ENCODE measurements at places on chromosomes 1 and 21. TPM values are rescaled to one million over a fixed set of nuclear protein-coding genes. Genes with fewer than 3 reads are reported as not detected.

CRYAA gene
- not detected for total RNA-seq

ASTN1 gene
- total RNA-seq = 0.09 TPM

CFHR5 gene
- total RNA-seq = not detected

SV2A gene
- total RNA-seq = 2.3 TPM

GRCh38 chr1:79662596-79662995 lies 656.1 kb upstream of the ADGRL4 start:
- DNase-seq = no peak
- no peaks in the 10 kb centered on the region for H3K27me3 ChIP-seq
- H3K36me3 ChIP-seq = no peaks in the 10 kb centered on the region
- no peak overlapping the region for H3K4me3 ChIP-seq
- no peak overlapping the region for H3K27ac ChIP-seq

NAV1 gene
- 28.8 TPM for total RNA-seq

ALPL gene
- total RNA-seq = 38.6 TPM

RAP1GAP gene
- 14.6 TPM for total RNA-seq

DNA sequence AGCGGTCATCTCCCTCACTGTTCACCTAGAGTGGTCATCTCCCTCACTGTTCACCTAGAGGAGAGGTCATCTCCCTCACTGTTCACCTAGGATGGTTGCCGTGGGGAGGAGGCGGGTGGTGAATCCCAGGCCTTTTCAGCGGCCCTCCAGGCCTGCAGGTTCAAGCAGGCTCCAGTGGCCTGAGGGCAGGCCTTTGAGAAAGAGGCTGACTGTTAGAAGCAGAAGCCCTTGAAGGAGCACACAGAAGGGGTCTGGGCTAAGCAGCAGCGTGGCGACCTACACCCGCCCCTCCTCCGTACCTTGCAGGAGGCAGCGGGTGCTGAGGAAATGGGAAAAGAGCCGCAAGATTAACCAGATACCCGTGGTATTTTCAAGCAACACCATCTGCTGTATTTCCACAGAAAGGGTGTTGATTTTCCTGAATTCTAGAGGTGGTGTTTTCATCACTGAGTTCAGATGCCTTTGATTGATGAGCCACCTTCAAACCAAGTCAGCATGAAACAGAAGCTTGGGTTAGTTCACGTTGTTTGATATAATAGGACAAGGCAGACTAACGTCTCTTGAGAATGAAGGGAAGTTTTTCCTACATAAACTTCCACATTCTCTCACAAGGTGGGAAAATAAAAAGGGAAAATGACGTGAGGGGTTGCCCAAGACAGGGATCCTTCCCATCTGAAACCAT lies 289.5 kb downstream of the KIF26B start:
- H3K36me3 ChIP-seq = no peaks in the 10 kb centered on the region
- no peaks in the 10 kb centered on the region for H3K4me1 ChIP-seq
- no peak overlapping the region for H3K27ac ChIP-seq
- no peaks in the 10 kb centered on the region for H3K27me3 ChIP-seq
- DNase-seq = no peak

NEGR1 gene
- 7.3 TPM for total RNA-seq

KIF21B gene
- 4.2 TPM for total RNA-seq

- H3K27me3 ChIP-seq = no peaks in the 10 kb centered on the region
- H3K27ac ChIP-seq = no peak overlapping the region
Observed at GRCh38 chr1:156523801-156524480, 23.4 kb upstream of the MEF2D start.

- peak overlapping the region; percentile 91 for H3K4me3 ChIP-seq
- no peak for DNase-seq
- H3K4me1 ChIP-seq = peaks cover 4% of the 10 kb centered on the region
- no peak overlapping the region for H3K27ac ChIP-seq
Observed at GRCh38 chr1:153680120-153680403, 1.6 kb downstream of the NPR1 start.

DNA sequence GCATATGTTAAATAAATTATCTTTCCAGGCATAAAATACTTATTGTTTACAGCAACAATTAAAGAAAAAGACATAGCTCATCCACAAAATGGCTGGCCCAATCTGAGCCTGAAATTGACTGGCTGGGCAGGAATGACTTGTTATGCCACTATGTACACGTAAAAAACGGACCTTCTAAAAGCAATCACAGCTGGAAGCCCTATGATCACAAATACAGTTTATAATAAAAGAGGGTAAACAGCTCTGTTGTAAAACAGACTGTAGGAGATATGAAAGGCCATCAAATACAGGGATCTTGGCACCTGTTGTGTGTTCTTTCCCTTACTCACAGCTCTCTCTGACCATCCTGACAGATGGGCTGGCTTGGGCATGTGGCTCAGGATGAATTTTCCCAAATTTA lies 70.5 kb upstream of the DMRTA2 start:
- DNase-seq = no peak
- H3K27me3 ChIP-seq = no peaks in the 10 kb centered on the region
- H3K36me3 ChIP-seq = peaks cover 2% of the 10 kb centered on the region
- no peak overlapping the region for H3K27ac ChIP-seq

GRCh38 chr1:4975856-4976255 lies 321.4 kb downstream of the AJAP1 start:
- H3K27ac ChIP-seq = no peak overlapping the region
- DNase-seq = no peak
- no peaks in the 10 kb centered on the region for H3K27me3 ChIP-seq
- no peak overlapping the region for H3K4me3 ChIP-seq
- no peaks in the 10 kb centered on the region for H3K36me3 ChIP-seq
- no peaks in the 10 kb centered on the region for H3K4me1 ChIP-seq

GRCh38 chr1:29090937-29091618 lies 32.6 kb downstream of the TMEM200B start:
- no peak overlapping the region for H3K4me3 ChIP-seq
- H3K27me3 ChIP-seq = no peaks in the 10 kb centered on the region
- H3K4me1 ChIP-seq = no peaks in the 10 kb centered on the region

TSEN15 gene
- 32.8 TPM for total RNA-seq

GRCh38 chr1:22509815-22510214 lies 53.5 kb upstream of the EPHA8 start:
- H3K4me3 ChIP-seq = no peak overlapping the region
- peaks cover 8% of the 10 kb centered on the region for H3K4me1 ChIP-seq
- H3K27ac ChIP-seq = no peak overlapping the region
- H3K36me3 ChIP-seq = peaks cover 52% of the 10 kb centered on the region
- no peak for DNase-seq

GRCh38 chr1:42214447-42214871 lies 49.9 kb upstream of the GUCA2A start:
- H3K27ac ChIP-seq = no peak overlapping the region
- no peak overlapping the region for H3K4me3 ChIP-seq
- no peaks in the 10 kb centered on the region for H3K27me3 ChIP-seq
- DNase-seq = no peak
- H3K36me3 ChIP-seq = no peaks in the 10 kb centered on the region
- no peaks in the 10 kb centered on the region for H3K4me1 ChIP-seq

GRCh38 chr1:52253421-52253820 lies 111.5 kb downstream of the ZFYVE9 start:
- H3K27ac ChIP-seq = no peak overlapping the region
- H3K4me3 ChIP-seq = no peak overlapping the region
- H3K27me3 ChIP-seq = no peaks in the 10 kb centered on the region
- H3K4me1 ChIP-seq = peaks cover 3% of the 10 kb centered on the region
- no peaks in the 10 kb centered on the region for H3K36me3 ChIP-seq
- DNase-seq = no peak

DNA sequence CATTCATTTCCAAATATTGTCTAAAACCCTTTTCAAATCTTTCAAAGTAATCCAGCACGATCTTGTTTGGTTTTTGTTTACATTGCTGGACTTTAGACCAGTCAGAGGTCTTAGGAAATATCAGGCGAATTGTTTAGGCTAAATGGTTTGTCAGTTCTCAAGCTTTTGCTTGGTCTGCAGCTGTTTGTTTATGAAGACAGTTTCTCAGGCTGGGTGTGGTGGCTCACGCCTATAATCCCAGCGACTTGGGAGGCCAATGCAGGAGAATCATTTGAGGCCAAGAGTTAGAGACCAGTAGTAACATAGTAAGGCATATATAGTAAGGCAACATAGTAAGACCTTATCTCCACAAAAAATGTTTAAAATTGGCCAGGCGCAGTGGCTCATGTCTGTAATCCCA lies 77.5 kb downstream of the DNTTIP2 start:
- H3K4me1 ChIP-seq = no peaks in the 10 kb centered on the region
- no peak overlapping the region for H3K4me3 ChIP-seq

- DNase-seq = no peak
- peaks cover 10% of the 10 kb centered on the region for H3K4me1 ChIP-seq
- H3K4me3 ChIP-seq = no peak overlapping the region
- no peaks in the 10 kb centered on the region for H3K36me3 ChIP-seq
- no peaks in the 10 kb centered on the region for H3K27me3 ChIP-seq
Observed at GRCh38 chr1:234617986-234618736, 8.2 kb upstream of the IRF2BP2 start.

C4BPA gene
- 158 TPM for total RNA-seq

SMIM1 gene
- 8.0 TPM for total RNA-seq

DNA sequence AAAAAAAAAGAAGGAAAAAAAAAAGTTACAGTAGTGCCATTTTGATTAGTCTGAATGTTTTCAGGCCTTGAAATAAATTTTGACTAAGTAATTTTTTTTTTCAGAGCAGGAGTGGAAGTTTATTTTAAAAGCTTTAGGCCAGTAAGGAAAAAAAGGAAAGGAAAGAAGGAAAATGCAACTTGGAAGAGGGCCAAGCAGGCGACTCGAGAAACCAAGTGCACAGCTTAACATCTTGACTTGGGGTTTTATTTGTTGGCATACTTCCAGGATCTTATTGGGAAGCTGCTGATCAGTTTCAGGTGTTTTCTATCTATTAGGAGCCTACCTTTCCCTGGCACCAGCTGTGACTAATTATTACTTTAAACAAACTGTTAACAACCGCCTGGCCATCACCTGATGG lies 41.7 kb downstream of the ATF3 start:
- no peak overlapping the region for H3K27ac ChIP-seq
- H3K27me3 ChIP-seq = no peaks in the 10 kb centered on the region
- no peaks in the 10 kb centered on the region for H3K36me3 ChIP-seq
- peak; percentile 51 for DNase-seq

DNA sequence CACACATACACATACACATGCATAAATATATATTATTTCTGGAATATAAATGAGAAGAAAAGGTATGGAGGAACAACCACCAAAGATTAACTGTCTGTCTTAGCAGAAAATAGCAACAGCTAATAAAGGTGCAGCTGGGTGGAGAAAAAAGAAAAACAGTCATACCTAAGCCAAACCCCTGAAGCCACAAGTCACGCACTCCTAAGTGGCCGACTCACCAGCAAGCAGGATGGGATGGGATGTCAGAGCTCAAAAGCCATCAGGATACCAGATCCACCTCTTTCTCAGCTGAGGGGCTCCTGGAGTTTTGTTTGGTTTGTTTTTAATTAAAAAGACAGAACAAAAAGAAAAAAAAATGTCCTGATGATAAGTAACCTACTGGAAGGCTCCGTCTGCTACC lies 64.7 kb upstream of the HIVEP3 start:
- H3K27ac ChIP-seq = no peak overlapping the region
- H3K27me3 ChIP-seq = no peaks in the 10 kb centered on the region
- no peak overlapping the region for H3K4me3 ChIP-seq
- DNase-seq = no peak
- no peaks in the 10 kb centered on the region for H3K36me3 ChIP-seq
- no peaks in the 10 kb centered on the region for H3K4me1 ChIP-seq

GRCh38 chr1:214574598-214575411 lies 23.4 kb upstream of the PTPN14 start:
- DNase-seq = no peak
- H3K27me3 ChIP-seq = no peaks in the 10 kb centered on the region
- no peak overlapping the region for H3K4me3 ChIP-seq

GRCh38 chr1:183840140-183840539 lies 35.2 kb downstream of the RGL1 start:
- peaks cover 15% of the 10 kb centered on the region for H3K4me1 ChIP-seq
- no peak overlapping the region for H3K27ac ChIP-seq
- no peaks in the 10 kb centered on the region for H3K36me3 ChIP-seq
- no peak for DNase-seq
- no peaks in the 10 kb centered on the region for H3K27me3 ChIP-seq
- no peak overlapping the region for H3K4me3 ChIP-seq

- H3K4me3 ChIP-seq = no peak overlapping the region
- H3K27ac ChIP-seq = no peak overlapping the region
- no peaks in the 10 kb centered on the region for H3K36me3 ChIP-seq
- H3K27me3 ChIP-seq = no peaks in the 10 kb centered on the region
- DNase-seq = no peak
- H3K4me1 ChIP-seq = no peaks in the 10 kb centered on the region
Observed at GRCh38 chr1:184640505-184640904, 114.2 kb downstream of the EDEM3 start.

GRCh38 chr1:108551137-108551862 lies 8.6 kb upstream of the EEIG2 start:
- no peak overlapping the region for H3K27ac ChIP-seq
- H3K4me1 ChIP-seq = no peaks in the 10 kb centered on the region
- no peaks in the 10 kb centered on the region for H3K36me3 ChIP-seq
- DNase-seq = no peak

GRCh38 chr1:15738416-15739113 lies 2.5 kb downstream of the SLC25A34 start:
- H3K27ac ChIP-seq = peak overlapping the region; percentile 6
- peaks cover 13% of the 10 kb centered on the region for H3K36me3 ChIP-seq
- no peak for DNase-seq
- H3K4me1 ChIP-seq = peaks cover 14% of the 10 kb centered on the region
- H3K27me3 ChIP-seq = no peaks in the 10 kb centered on the region

ATP5PO gene
- 150 TPM for total RNA-seq

DNA sequence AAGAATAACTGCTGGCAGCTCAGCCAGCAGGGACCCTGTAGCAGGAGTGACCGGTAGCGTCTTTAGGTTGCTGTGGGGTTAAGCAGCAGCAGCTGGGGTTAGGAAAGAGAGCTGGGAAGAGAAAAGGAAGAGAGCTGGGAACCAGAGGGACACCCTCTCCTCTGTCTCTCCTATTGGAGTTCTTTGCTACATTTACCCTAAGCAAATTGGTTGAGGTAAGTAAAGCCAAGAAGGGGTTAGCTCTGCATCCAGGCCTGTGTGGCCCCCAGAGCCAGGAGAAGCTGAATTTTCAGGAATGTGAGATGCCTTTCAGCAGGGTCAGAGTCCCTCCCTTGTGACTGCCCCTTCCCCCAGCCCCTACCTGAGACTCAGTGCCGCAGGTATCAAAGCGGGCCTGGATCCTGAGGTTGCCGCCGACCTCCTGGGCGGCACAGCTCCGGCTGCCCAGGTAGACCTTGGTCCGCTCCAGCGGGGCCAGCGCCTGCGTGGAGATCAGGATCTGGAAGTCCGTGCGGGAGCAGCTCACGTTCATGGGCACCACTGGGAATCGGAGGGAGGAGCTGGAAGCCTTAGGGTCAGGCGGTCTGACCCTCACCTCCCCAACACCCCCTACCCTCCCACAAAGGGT lies 16.4 kb downstream of the CDCP2 start:
- no peak for DNase-seq
- H3K36me3 ChIP-seq = no peaks in the 10 kb centered on the region
- H3K4me3 ChIP-seq = no peak overlapping the region
- H3K4me1 ChIP-seq = no peaks in the 10 kb centered on the region
